ENCODE measurements at places on chromosomes 2 and 18.

GRCh38 chr2:72134997-72135800 is 12.5 kb downstream of the CYP26B1 start:
- no peak for DNase-seq

GRCh38 chr2:195533771-195534642 is 123.0 kb upstream of the SLC39A10 start:
- DNase-seq = no peak

- no peak for DNase-seq
Observed at GRCh38 chr2:98467082-98467536, 22.5 kb downstream of the INPP4A start.

- no peak for DNase-seq
Observed at GRCh38 chr2:234091432-234091879, 41.0 kb downstream of the SPP2 start.

- no peak for DNase-seq
Observed at GRCh38 chr2:209091056-209091455, 332.8 kb upstream of the MAP2 start.

- DNase-seq = no peak
Observed at GRCh38 chr2:118584062-118584749, 263.2 kb downstream of the EN1 start.

- no peak for DNase-seq
Observed at GRCh38 chr2:173830170-173830569, 135.0 kb downstream of the SP3 start.

GRCh38 chr2:120451334-120451733 is 105.4 kb downstream of the INHBB start:
- no peak for DNase-seq

GRCh38 chr2:60679036-60679780 is 76.9 kb upstream of the PAPOLG start:
- no peak for DNase-seq

GRCh38 chr2:59066787-59067399 is 825.8 kb upstream of the FANCL start:
- DNase-seq = no peak

DNA sequence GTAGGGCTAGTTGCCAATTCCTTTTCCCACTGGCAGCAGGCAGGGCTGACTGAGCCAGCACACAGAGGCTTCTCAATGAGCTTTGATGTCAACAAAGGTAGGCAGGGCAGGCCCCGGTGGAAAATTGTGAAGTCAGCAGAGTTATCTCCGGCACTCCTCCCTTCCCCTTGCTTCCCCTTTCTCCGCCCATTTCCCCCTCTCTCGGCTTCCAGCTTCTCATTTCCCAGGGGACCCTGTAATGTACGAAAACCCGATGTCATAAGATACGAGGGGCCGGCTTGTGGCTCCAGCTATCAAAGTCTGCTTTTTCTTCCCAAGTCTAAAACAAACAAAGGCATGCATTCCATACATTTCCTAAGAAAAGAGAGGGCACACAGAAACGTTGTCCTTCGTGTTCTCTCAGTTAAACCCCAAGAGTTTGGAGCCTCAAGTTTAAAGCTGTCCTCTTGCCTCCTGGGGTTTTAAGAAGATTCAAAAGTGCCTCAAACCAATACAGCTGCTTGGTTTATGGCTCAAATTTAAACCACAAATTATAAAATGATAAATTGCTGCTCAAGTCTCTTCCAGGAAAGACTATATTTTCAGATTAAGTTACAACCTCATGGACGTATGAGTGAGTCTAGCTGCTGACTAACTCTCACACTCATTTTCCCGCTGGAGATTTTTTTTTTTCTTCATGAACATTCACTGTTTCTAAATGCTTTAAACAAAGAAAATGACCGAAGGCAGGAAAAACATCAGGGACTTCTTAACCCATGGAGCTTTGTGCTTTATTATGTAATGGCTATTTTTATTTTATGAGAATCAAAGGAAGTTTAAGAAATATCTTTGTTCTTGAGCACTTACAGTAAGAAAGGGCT is 27.2 kb upstream of the EML4 start:
- DNase-seq = no peak

DNA sequence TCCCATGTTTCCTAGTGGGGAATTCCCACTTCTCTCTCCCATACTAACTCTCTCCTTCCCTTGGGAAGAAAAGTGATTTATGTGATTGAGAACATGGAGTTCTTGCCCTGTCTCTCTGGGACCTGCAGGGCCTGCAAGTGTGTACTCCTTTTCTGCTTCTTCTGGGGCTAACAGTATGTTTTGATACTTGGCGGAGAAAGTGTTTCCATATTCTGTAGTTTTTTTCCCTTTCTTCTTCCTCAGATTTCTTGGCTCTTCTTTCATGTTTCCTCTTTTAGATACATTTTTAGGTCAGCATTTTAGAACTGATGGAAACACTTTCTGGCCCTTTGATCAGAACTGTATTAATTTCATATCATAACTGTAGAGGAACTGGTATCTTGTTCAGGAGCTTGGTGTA is 352.2 kb downstream of the DLGAP1 start:
- no peak for DNase-seq

- DNase-seq = no peak
Observed at GRCh38 chr2:143150287-143150686, 21.1 kb downstream of the ARHGAP15 start.

DNA sequence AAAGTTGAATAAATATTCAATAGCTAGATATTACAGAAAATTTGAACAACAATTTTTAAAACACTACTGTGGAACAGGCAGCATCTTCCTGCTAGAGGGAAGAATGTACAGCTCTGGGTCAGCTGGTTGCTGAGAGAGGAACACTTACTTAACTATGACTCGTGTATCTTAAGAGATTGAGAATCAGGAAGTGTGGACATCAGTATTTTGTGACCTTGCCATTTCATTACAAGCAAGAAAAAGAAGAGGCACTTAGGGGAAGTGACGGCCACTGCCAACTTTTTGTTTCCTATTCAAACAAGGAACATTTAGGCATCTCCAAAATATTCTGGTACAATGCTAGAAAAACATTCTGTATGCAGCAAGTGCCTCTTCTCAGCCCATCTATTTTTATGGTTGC is 45.9 kb downstream of the ITPRID2 start:
- DNase-seq = no peak

DNA sequence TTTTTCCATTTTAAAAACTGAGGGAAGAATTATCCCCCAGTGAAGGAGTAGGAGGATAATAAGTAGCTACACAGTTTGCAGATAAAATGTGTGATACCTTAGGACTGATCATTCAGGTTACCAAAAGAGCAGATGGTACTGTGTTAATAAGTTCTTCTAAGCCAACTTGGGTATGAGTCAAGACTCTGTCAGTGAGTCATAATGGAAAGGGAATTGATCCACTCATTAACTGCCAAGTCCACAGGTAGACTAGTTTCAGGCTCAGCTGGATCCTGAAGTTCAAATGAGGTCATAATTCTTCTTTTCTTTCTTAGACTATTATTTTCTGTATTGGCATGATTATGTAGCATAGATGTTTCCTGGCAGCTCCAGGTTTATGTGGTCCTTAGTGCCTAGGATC is 142.4 kb upstream of the ALPP start:
- no peak for DNase-seq

GRCh38 chr2:1847846-1848598 is 103.7 kb upstream of the PXDN start:
- no peak for DNase-seq

- no peak for DNase-seq
Observed at GRCh38 chr2:3492951-3493614, 26.2 kb downstream of the ADI1 start.

DNA sequence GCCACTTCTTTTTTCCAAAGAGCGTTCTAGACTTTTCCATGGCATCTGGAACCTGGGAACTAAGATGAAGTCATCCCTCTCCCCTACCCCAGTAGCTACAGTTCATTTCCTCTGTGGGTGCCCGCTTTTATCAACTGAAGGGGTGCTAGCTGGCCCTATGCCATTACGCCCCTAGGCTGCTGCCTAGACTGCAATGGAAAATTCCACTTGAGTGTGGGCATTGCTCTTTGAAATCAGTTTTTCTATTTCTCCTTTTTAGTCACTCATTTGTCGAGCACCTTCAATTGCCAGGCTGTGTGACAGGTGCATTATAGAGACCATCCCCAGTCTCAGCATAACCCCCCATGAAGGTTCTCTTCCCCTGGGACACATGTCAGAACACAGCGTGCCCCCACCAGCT is 7.3 kb downstream of the TEX51 start:
- DNase-seq = no peak

GRCh38 chr2:239224199-239224570 is 176.6 kb downstream of the HDAC4 start:
- no peak for DNase-seq

- DNase-seq = no peak
Observed at GRCh38 chr18:60022671-60023276, 123.0 kb downstream of the PMAIP1 start.

- no peak for DNase-seq
Observed at GRCh38 chr2:219485201-219485580, 13.5 kb upstream of the GMPPA start.

DNA sequence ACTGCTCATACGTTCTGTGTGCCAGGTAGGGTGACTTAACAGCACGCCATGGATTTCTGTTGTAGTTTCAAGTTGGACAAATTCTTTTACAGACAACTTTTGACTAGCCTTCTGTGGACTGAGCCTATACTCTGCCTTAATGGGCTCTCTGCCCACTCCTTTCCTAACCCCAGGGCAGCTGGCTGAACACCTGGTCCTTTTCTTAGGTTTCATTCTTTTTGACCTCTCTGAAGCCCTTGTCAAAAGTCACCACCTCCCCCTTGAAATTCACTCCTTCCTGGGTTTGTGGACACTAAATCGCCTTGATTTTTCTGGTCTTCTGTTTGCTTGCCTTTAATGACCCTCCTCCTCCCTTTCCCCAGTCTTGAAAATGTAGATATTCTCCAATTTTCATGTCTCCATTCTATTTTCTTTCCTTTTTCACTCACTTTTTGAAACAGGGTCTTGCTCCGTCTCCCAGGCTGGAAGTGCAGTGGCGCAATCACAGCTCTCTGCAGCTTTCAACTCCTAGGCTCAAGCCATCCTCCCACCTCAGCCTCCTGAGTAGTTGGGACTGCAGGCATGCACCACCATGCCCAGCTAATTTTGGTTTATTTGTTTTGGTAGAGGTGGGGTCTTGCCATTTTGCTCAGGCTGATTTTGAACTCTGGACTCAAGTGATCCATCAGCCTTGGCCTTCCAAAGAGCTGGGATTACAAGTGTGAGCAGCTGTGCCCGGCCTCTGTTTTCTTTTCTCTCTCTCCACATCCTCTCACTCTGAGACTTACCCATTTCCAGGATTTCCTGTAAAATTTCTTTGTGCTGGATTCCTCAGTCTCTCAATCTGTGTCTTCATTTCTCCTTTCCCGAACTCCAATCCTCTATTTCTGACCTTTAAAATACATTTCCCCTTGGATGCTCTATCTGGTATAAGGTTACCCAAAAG is 112.9 kb downstream of the PLB1 start:
- no peak for DNase-seq

GRCh38 chr18:78647018-78647417 is 332.6 kb upstream of the SALL3 start:
- DNase-seq = no peak

GRCh38 chr18:63562284-63562683 is 20.1 kb downstream of the SERPINB12 start:
- no peak for DNase-seq

GRCh38 chr2:39632876-39633275 is 32.8 kb upstream of the TMEM178A start:
- no peak for DNase-seq

DNA sequence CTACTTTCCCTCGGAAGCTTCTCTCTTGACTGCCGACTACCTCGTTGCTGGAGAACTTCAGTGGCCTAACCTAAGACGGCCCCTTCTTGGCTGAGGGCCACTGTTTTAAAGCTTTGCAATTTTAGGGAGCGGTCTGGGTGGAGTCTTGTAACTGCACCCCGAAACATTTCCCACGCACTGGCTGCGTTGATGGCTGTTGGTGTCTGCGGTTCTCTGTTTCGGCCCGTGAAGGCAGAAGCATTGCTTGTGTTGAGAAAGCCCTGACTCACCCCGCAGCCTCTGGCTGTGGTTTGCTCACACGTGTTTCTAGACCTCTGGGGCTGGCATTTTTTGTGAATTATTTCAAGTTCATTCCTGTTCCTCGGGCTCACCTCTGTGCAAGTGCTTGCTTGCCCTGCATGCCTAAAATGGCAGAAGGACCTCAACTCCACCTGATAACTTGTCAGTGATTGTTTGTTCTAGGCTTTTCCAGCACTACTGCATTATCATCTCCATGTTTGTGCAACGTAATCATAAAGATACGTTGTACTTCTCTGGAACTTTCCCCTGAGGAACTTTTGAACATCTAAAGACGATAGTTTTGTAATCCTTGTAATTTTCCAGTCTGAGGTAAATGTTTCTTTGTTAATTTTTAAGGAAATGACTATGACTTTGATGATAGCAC is 94.2 kb upstream of the DLX2 start:
- no peak for DNase-seq

DNA sequence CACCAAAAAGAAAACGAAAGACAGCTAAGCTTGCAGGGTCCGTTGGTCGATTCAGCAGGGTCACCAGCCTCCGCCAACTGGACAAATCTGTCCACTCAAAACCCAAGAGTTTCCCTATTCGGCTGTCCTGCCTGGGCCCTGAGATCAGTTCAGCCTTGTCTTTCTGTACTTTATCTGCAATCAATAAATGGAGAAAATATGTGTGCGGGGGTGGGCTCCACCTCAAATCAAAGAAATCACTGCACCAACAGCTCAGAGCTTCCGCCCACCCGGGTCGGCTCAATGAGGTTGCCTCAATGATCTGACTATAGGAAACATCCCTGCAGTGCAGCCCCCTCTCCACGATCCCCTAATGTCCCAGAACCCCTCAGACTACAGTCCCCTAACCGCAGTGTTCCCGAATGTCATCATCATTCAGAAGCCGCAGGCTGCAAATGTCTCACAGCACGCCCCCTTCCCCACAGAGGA is 447 bp downstream of the GGCX start:
- DNase-seq = no peak
